ENCODE measurements at places on chromosomes 11 and 22.

DNA sequence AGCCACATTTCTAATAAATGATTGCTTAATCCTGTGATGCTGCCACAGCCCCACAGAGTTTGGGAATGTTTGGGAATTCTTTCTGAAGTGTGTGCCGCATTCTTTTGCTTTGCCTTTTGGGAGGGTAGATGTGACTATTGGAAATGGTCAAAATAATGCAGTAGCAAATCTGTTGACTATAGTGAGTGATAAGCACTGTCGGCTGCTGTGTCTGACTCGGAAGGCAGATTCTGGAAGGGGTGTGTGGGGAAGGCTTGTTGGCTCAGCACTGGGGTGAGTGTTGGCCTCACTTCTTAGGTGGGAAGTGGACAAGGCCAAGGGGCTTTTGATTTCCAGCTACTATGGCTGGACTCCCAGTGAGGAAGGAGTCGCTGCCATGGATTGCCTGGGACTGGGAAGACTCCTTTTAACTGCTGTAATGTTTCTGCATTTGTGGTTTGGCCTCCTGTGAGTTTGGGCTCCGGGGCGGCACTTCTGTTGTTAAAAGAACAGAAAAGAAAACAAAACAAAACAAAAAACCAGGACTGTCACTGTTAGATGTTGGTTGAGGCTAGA is 20.1 kb downstream of the ZBTB16 start:
- no peak for DNase-seq

GRCh38 chr22:37334859-37335805 is 52.8 kb downstream of the CYTH4 start:
- DNase-seq, result no peak

GRCh38 chr11:128174465-128175291 is 412.7 kb downstream of the ETS1 start:
- no peak for DNase-seq

DNA sequence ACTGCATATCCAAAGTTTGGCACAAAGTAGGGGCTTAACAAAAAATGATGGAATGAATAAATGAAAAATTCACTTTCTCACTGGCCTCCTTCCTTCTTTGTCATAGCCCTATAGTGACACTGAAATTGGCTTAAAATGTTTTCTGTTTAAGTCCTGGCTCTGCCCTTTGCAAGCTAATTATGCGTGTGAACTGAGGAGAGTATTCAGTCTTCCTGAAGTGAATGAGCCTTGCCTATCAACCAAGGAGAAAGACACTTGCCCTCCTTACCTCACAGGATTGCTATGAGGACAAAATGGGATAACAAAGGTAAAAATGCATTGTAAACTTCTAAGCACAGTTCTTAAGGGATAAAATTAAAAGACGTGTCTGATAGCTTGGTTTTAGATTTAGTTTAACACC is 729.8 kb upstream of the ANO3 start:
- DNase-seq, result no peak

DNA sequence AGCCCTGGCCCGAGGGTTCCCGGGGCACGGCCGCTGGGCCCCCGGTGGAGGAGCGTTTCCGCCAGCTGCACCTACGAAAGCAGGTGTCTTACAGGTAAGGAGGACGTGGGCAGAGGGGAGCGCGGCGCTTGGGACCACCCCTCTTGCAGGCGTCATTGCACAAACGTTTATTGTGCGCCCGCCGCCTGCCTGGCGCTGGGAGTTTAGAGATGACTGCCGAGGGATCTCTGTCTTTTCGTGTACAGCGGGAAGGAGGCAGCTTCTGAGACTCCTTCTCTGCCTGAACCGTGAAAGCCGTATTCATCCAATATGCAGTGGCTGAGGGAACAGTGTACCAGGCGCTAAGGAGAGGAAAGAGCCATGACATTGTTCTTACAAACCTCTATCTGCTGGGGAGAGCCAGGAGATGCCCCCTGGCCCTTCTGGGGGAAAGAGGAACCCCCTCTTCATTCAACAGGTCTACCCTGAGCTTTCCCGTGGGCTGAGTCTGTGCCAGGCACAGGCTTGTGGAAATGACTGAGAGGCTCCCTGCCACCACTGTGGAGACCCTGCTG is 13.8 kb upstream of the DGKZ start:
- DNase-seq, result no peak

- DNase-seq, result no peak
Measured at GRCh38 chr11:116595305-116595880, 177.4 kb downstream of the BUD13 start.

- DNase-seq, result no peak
Measured at GRCh38 chr22:42108848-42109247, 18.3 kb upstream of the NDUFA6 start.
